ENCODE measurements at places on chromosomes 13 and 19. TPM values are rescaled to one million over a fixed set of nuclear protein-coding genes. Genes with fewer than 3 reads are reported as not detected.

The MYO16 gene
- not detected for total RNA-seq

The CHERP gene
- total RNA-seq: 60.0 TPM

DNA sequence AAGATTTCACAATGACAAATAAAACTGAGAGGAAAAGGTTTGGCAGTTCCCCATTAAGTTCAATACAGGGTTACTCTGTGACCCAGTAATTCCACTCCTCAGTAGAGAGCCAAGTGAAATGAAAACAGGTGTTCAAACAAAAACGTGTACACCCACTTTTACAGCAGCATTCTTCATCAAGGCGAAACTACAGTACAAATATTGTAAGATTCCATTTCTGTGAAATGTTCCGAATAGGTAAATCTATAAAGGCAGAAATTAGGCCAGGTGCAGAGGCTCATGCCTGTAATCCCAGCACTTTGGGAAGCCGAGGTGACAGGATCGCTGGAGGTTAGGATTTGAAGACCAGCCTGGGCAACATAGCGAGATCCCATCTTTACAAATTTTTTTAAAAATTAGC is 8.9 kb upstream of the GDF15 start:
- no peak overlapping the region for H3K4me3 ChIP-seq
- peaks cover 16% of the 10 kb centered on the region for H3K4me1 ChIP-seq
- DNase-seq: no peak
- H3K27ac ChIP-seq: no peak overlapping the region
- no peaks in the 10 kb centered on the region for H3K36me3 ChIP-seq
- peaks cover 5% of the 10 kb centered on the region for H3K27me3 ChIP-seq

The TPP2 gene
- total RNA-seq: 77.8 TPM

DNA sequence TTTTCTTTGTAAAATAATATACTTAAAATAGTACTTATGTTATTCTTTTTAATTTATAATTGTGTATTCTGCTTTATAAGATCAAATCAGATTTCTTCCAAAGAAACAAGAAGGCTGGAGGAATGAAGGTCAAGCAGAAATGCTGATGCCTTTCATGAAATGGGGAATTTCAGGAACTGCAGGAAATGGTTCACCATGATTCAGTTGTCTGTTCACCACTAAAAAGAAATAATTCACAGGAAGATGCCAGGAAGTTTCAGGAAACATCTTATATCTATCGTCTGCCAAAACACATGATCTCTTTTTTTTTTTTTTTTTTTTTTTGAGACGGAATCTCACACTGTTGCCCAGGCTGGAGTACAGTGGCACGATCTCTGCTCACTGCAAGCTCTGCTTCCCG is 15.7 kb upstream of the SCEL start:
- peaks cover 6% of the 10 kb centered on the region for H3K27me3 ChIP-seq
- H3K27ac ChIP-seq: no peak overlapping the region
- no peaks in the 10 kb centered on the region for H3K4me1 ChIP-seq
- no peak for DNase-seq
- H3K36me3 ChIP-seq: no peaks in the 10 kb centered on the region
- no peak overlapping the region for H3K4me3 ChIP-seq

GRCh38 chr13:24272452-24273161 is 36.8 kb upstream of the C1QTNF9 start:
- H3K36me3 ChIP-seq: peaks cover 46% of the 10 kb centered on the region
- DNase-seq: peak; percentile 37
- H3K4me1 ChIP-seq: peaks cover 90% of the 10 kb centered on the region
- H3K27ac ChIP-seq: peak overlapping the region; percentile 96
- H3K27me3 ChIP-seq: no peaks in the 10 kb centered on the region

The CRX gene
- total RNA-seq: not detected

GRCh38 chr19:3045191-3045590 is 16.1 kb upstream of the TLE2 start:
- H3K4me3 ChIP-seq: no peak overlapping the region
- DNase-seq: no peak
- no peaks in the 10 kb centered on the region for H3K36me3 ChIP-seq

Measured in activated CD8-positive, alpha-beta T cell treated with anti-CD3 and anti-CD28 coated beads, Interleukin-2, amount 10 ng/mL, durations not matched to agents 7 days and 5 days (primary cell).